ENCODE measurements at places on chromosomes 12 and 14.

DNA sequence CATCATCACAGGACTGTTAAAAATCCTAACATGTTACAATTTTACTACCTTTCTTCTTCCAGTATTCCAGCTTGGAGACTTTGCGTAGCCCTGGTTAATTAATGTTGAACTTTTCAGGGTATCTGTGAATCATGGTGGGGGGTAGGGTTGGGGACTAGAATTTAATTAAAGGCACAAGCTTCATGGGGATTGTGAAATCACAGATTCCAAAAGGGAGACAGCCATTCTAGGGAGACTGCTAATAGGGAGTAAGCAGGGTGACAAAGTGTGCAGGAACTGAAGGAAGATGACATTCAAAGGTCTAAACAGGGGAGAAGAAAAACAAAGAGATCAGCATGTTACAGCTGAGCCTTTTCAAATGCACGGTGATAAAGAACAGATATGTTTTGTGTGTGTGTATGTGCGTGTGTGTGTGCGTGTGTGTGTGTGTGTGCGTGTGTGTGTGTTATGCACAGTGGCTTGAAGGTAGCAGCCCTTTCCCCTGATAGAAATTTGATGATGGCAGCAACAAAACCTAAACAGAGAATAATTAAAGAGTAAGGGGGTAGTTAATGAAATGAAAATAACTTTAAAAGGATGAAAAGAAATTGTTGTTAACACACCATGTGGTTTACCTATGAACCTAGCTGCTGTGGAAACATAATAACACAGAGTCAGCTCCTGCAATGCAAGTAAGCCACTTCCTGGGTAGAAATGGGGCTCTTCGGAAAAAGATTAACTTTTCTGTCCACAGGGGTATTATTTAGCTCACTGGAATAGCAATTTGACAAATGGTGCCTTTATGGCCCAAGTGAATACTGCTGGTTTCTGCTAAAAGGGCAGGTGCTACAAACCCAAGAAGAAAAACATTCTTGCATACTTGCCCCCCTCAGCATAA is 581.7 kb downstream of the DIO2 start:
- DNase-seq = no peak

GRCh38 chr14:103104389-103104653 is 9.8 kb downstream of the EXOC3L4 start:
- no peak for DNase-seq

- no peak for DNase-seq
Observed at GRCh38 chr12:117685110-117685926, 283.5 kb downstream of the KSR2 start.

GRCh38 chr12:59472273-59472672 is 123.6 kb upstream of the SLC16A7 start:
- no peak for DNase-seq

- no peak for DNase-seq
Observed at GRCh38 chr12:113464852-113465719, 6.6 kb downstream of the LHX5 start.

GRCh38 chr12:7042842-7043241 is 17.7 kb upstream of the C1S start:
- no peak for DNase-seq

DNA sequence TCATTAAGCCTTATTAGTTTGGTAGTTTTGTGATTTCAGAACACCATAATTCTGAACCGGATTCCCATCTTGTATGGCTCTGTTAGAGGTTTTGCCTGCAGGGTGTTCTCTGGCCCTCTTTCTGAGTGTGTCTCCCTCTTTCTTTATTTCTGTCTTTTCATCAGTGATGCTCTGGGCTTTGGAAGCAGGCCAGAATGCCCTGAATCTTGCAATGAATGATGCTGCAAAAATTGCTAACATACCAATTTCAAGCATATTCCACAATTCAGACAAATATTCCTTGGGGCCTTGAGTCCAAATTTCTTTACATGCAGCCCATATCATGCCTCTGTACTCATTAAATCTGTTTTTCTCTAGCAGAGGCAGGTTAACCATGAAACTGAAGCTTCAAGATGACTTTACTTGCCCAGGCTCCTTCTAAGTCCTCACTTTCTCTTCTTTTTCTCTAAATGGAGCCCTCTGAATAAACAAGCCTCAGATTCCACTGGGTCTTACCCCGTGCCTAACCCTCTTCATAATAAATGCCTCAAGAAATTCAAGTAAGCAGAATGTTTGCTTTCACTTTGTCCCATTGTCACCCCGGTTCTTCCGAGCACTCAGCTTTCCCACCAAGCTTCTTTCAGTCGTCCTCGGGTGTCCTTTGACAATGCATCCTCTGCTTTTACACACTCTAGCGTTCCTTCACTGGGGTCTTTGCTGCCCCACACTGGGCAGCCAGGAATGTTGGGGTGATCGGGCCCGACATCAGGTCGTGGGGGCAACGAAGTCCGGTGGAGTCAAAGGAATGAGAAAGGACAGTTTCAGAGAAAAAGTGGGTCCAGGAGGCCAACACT is 78.8 kb upstream of the SLC38A4 start:
- no peak for DNase-seq

DNA sequence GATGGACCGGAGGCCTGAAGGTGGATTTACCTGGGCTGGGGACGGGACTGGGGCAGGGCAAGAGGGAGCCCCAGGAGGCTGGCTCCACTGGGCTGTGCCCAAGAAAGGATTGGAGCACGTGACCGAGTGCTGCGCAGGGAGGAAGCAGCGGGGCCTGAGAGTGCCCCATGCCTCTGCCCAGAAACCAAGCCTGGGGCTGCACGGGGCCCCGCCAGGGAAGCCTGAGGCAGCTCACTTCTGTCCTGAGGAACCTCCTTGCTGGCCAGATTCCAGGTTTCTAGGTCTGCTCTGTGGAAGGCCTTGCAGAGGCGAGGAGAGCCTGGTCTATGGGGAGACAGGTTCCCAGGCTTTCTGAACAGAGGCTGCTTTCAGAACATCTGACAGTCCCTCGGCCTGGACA is 10.4 kb downstream of the NGB start:
- no peak for DNase-seq

GRCh38 chr14:89486961-89487360 is 69.9 kb upstream of the FOXN3 start:
- DNase-seq = no peak

GRCh38 chr14:77099425-77100167 is 1.5 kb downstream of the CIPC start:
- DNase-seq = no peak

DNA sequence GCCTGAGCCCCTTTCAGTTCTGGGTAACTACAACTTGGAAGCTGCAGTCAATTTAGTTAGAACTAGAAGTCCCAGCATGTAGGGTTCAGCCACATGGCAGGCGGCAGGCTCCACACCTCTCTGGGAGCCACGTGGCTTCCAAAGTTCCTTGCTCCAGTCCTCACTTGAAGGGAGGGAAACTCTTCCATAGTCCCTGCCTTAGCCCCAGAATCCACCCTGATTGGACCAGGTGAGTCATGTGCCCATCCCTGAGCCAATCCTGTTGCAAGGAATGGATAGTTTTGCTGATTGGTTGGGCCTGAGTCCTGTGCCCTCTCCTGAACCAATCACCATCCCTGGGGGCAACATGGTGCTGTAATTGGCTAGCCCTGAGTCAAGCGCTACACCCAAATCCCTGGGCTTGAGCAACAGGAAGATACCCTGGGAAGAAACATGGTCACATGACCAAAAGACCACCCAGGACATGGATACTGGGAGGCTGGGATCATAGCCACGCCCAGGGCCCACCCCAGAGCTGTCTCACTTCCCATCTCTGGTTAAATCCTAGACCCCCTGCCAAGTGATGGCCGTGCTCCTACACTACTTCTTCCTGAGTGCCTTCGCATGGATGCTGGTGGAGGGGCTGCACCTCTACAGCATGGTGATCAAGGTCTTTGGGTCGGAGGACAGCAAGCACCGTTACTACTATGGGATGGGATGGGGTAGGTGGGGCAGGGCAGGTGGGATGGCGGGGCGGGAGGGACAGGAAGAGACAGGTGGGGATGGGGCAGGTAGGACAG is 154.7 kb downstream of the ADGRD1 start:
- DNase-seq = no peak

DNA sequence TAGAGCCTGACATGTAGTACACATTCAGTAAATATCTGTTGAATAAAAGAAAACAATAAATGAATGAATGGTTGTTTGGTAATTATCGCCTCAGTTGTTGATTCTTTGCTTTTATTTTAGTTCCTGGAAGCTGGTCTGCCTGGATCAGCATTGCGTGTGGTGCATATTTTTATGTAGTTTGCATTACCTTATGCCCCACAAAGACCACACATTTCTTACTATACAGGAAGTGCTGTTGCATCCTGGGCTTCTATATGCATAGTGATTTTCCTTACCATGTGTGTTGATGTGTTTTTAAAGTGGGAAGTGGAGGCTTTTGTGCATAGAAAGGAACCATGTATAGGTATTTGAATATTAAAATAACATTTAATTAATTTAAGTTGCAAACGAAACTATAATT is 43.6 kb downstream of the DYRK2 start:
- DNase-seq = no peak

DNA sequence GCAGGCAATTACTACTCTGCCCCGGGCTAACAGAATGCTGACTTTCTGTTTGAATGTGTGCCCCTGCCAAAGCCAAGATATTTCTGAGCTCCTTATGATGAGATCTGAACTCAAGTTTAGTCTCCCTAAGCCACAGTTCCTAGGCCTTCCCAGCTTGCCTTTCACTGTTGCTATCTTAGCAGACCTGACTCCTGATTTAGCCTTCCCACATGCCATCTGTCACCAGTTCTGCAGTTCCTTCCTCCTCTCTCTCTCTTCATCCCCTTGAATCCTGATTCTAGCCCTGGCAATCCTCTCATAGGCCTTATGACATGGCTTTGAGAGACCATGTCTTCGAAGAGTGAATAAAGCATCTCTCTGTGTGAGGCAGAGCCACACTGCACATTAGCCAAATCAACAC is 12.5 kb upstream of the SAMD4A start:
- DNase-seq = no peak

DNA sequence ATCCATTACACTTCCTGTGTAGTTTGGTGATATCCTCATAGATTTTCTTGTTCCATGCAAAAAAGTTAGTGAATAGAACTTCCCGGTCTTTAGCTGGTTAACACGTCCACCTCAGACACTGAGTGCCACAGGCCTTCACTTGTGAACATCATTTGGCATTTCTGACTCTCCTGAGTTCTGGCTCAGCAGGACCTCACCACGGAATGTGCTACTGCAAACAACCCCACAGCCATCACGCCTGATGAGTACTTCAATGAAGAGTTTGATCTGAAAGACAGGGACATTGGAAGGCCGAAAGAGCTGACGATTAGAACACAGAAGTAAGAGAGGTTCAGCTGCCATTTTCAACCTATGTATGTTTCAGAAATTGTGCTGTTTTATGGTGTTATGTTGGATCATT is 20.0 kb downstream of the C12orf76 start:
- no peak for DNase-seq

DNA sequence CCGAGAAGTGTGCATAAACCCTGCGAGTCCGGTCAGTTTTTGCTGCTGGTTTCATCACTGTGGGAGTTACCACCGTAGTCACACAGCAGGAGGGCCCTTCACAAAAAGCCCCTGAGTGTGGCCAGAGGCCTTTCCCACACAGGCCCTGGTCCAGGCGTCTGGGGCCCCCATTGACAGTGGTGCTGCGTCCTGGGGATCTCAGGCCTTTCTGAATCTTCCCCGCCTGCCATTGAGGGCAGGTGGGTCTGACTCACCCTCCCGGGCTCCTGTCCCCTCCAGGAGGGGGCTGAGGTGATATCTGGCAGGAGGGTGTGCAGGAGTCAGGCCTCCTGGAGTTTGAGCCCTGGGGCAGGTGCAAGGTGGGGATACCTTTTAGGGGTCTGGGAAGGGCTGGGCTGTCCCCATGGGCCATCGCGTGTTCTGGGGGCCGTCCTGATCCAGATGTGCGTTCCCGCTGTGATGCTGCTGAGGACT is 358.5 kb downstream of the TMEM121 start:
- no peak for DNase-seq

- DNase-seq = no peak
Observed at GRCh38 chr14:94388384-94389103, at the start of gene SERPINA1. Gene SERPINA1 (minus strand): TSS chr14:94388602. CDS start chr14:94383237, 5,365 bp downstream.

DNA sequence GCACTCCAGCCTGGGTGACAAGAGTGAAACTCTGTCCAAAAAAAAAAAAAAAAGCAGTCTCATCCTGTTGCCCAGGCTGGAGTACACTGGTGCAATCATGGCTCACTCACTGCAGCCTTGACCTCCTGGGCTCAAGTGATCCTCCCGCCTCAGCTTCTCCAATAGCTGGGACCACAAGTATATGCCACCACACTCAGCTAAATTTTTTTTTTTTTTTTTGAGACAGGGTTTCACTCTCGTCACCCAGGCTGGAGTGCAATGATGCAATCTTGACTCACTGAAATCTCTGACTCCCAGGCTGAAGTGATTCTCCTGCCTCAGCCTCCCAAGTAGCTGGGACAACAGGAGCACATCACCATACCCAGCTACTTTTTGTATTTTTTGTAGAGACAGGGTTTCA is 5.2 kb upstream of the CNPY2 start:
- no peak for DNase-seq

- DNase-seq = no peak
Observed at GRCh38 chr12:70609203-70609602, 28.0 kb downstream of the PTPRB start.

DNA sequence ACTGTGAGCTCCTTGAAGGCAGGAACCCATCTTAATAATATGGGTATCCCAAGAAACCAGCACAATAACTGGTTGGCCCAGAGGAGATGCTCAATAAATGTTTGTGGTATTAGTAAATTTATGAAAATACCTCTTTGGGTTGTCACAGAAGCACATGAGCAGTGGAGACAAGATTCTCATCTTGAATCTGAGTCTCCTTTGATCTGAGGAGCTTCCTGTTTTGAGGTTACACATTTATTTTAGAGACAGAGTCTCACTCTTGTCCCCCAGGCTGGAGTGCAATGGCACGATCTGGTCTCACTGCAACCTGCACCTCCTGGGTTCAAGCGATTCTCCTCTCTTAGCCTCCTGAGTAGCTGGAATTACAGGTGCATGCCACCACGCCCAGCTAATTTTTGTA is 247.4 kb downstream of the NRXN3 start:
- no peak for DNase-seq

GRCh38 chr12:132624910-132625630 is 6.5 kb downstream of the P2RX2 start:
- no peak for DNase-seq

- no peak for DNase-seq
Observed at GRCh38 chr12:132171293-132171967, 27.2 kb downstream of the NOC4L start.

DNA sequence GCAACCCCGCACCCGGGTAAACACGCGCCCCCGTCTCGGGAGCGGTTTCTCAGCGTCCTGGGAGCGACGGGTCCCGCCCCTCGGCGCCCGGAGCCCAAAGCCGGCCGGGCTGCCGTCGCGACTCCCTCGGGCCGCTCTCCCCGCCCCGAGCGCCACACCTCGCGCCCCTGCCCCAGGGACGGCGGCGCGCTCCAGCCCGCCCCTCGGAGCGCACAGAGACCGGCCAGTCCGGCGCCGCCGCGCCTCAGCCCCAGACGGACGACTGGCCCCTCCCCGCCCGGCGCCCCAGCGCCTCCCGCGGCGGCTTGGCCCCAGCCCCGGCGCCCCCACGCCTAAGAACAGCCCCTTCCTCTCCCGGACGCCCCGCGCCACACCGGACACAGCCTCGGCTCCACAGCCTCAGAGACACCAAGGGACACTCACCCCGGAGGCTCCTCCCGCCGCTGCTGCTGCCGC is 411 bp downstream of the BTBD7 start:
- peak; percentile 68 for DNase-seq

Measured in progenitor cell of endocrine pancreas (in vitro differentiated cells).